ENCODE measurements at places on chromosomes 2 and 18.

DNA sequence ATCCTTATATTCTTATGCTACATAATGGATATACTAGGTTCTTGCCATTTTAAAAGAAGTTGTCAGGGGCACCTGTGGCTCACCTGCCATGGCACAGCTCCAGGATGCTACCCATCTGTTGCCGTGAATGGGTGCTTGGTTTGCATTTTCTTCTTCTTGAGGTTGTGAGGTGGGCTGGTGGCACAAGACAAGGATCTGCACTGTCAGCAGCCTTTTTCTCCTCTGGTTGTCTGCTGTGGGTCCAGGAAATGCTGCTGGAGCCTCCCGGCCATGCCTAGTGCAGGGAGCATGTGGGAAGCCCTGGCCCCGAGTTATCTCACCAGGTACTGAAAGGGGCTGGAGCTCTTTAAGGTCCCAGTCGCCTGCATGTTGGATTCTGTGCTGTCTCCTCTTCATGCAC lies 2.6 kb downstream of the IL1R1 start:
- DNase-seq = no peak

GRCh38 chr18:48658721-48659120 lies 119.9 kb downstream of the CTIF start:
- no peak for DNase-seq

DNA sequence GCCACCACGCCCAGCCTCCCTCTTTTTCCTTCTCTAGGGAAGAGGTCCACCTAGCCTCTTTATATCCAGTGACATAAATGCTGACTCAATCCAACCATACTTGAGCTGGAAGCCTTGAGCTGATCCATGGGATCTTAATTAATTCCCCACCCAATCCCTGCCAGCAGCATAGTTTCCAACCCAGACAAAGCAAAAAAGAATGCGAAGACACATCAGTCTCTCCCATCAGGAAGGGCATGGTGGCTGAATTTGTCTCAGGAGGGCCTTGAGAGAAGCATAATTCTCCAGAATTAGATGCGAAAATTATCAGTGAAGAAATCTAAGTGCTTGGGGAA lies 22.5 kb downstream of the CASP10 start:
- DNase-seq = no peak

GRCh38 chr2:41940060-41940744 lies 107.6 kb upstream of the PKDCC start:
- no peak for DNase-seq

GRCh38 chr18:58584200-58585127 lies 44.4 kb downstream of the ALPK2 start:
- no peak for DNase-seq

GRCh38 chr2:7089284-7089683 lies 172.1 kb downstream of the RNF144A start:
- DNase-seq = no peak

Data from activated CD4-positive, alpha-beta T cell treated with anti-CD3 and anti-CD28 coated beads for 1 hour (primary cell).